ENCODE measurements at places on chromosomes 5 and 9.
A peak's percentile ranks its signal among the peaks of the same experiment; 100 is the strongest.

DNA sequence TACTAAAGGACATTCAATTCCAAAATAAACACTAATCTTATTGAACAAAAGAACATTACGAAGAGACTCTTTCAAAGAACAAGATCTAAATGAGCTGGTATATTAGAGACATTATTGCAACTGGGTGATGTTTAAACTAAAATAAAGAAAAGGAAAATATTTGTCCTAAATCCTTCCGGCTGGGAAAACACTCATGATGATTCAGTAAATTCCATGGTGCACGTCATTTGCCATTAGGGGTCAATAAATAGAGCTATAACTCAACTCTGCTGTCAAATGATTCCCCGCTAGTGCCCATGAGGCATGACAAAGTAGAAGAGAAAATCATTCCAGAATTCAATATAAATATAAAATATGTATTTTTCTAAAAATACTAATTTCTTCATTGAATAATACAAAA, 565.5 kb upstream of the TUSC1 start:
- no peak overlapping the region for H3K4me3 ChIP-seq
- H3K27me3 ChIP-seq, result no peaks in the 10 kb centered on the region
- H3K27ac ChIP-seq, result no peak overlapping the region
- H3K4me1 ChIP-seq, result peaks cover 7% of the 10 kb centered on the region
- H3K36me3 ChIP-seq, result no peaks in the 10 kb centered on the region
- DNase-seq, result no peak

- H3K4me1 ChIP-seq, result peaks cover 12% of the 10 kb centered on the region
- H3K36me3 ChIP-seq, result peaks cover 27% of the 10 kb centered on the region
- peak overlapping the region; percentile 47 for H3K4me3 ChIP-seq
- H3K27ac ChIP-seq, result peak overlapping the region; percentile 63
Measured at GRCh38 chr9:133351908-133352634, 4.1 kb downstream of the RPL7A start.

GRCh38 chr5:137612576-137612975, 113.5 kb upstream of the SPOCK1 start:
- no peak overlapping the region for H3K27ac ChIP-seq
- no peaks in the 10 kb centered on the region for H3K36me3 ChIP-seq
- H3K4me1 ChIP-seq, result peaks cover 5% of the 10 kb centered on the region
- peaks cover 40% of the 10 kb centered on the region for H3K27me3 ChIP-seq
- H3K4me3 ChIP-seq, result no peak overlapping the region
- peak; percentile 27 for DNase-seq

- no peak overlapping the region for H3K27ac ChIP-seq
- DNase-seq, result no peak
- no peaks in the 10 kb centered on the region for H3K4me1 ChIP-seq
Measured at GRCh38 chr9:131912069-131912468, 167.6 kb downstream of the MED27 start.

- no peak overlapping the region for H3K27ac ChIP-seq
- peaks cover 44% of the 10 kb centered on the region for H3K27me3 ChIP-seq
- H3K4me3 ChIP-seq, result no peak overlapping the region
Measured at GRCh38 chr5:135881244-135881643, 14.4 kb downstream of the IL9 start.

GRCh38 chr5:174789596-174789995, 65.2 kb downstream of the MSX2 start:
- peaks cover 17% of the 10 kb centered on the region for H3K4me1 ChIP-seq
- no peaks in the 10 kb centered on the region for H3K36me3 ChIP-seq
- peak; percentile 7 for DNase-seq

GRCh38 chr9:20219437-20219836, 402.9 kb downstream of the MLLT3 start:
- peaks cover 5% of the 10 kb centered on the region for H3K27me3 ChIP-seq
- H3K4me3 ChIP-seq, result no peak overlapping the region
- no peaks in the 10 kb centered on the region for H3K36me3 ChIP-seq
- H3K27ac ChIP-seq, result no peak overlapping the region

- H3K4me3 ChIP-seq, result no peak overlapping the region
- H3K27me3 ChIP-seq, result no peaks in the 10 kb centered on the region
- H3K27ac ChIP-seq, result no peak overlapping the region
- H3K36me3 ChIP-seq, result no peaks in the 10 kb centered on the region
- no peak for DNase-seq
Measured at GRCh38 chr5:115428676-115429075, 115.9 kb downstream of the FEM1C start.

- H3K27ac ChIP-seq, result no peak overlapping the region
- H3K4me3 ChIP-seq, result no peak overlapping the region
- no peak for DNase-seq
- H3K27me3 ChIP-seq, result peaks cover 3% of the 10 kb centered on the region
Measured at GRCh38 chr5:166018716-166019115, 2272.7 kb upstream of the WWC1 start.

All from type B pancreatic cell (in vitro differentiated cells).